Effector memory CD8-positive, alpha-beta T cell (primary cell): ENCODE measurements at places on chromosomes 13 and 19.

GRCh38 chr13:45231722-45232121 lies 30.9 kb upstream of the KCTD4 start:
- no peak for DNase-seq

GRCh38 chr13:32041429-32041828 lies 9.9 kb downstream of the FRY start:
- no peak for DNase-seq

- DNase-seq = no peak
Observed at GRCh38 chr13:75432811-75433244, 49.1 kb downstream of the TBC1D4 start.

DNA sequence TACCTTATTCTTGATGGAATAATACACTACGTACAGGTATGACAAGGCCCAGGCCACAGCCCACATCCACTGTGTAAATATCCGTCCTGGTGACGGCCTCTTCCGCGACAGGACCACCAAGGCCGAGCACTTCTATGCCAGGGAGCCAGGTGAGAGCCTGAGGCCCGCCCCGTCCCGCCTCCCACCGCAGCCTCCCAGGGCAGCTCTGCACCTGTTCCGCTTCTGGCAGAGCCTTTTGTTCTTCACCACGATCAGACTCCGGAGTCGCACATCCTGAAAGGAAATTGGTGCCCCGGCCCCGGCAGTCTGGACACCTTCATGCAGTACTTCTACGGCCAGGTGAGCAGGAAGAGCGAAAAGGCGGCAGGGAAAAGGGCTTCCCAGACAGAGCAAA lies 10.6 kb upstream of the ZNF358 start:
- no peak for DNase-seq

DNA sequence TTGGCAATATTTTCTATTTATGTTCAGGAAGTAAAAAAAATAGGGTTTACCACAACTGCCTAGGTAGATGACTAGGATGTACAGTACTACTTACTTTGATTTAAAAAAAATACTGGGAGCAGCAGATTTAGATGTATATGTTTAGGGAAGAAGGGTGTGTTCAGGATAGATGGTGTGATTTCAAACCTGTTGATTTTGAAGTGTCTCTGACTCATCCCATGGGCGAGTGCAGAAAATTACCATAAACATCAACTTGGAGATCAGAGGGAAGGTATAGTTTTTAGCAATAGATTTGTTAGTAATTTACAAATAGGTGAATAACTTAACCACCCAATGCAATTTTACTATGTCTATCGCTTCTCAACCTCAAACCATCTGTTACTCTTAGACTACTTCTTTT lies 214.8 kb downstream of the NDFIP2 start:
- no peak for DNase-seq

DNA sequence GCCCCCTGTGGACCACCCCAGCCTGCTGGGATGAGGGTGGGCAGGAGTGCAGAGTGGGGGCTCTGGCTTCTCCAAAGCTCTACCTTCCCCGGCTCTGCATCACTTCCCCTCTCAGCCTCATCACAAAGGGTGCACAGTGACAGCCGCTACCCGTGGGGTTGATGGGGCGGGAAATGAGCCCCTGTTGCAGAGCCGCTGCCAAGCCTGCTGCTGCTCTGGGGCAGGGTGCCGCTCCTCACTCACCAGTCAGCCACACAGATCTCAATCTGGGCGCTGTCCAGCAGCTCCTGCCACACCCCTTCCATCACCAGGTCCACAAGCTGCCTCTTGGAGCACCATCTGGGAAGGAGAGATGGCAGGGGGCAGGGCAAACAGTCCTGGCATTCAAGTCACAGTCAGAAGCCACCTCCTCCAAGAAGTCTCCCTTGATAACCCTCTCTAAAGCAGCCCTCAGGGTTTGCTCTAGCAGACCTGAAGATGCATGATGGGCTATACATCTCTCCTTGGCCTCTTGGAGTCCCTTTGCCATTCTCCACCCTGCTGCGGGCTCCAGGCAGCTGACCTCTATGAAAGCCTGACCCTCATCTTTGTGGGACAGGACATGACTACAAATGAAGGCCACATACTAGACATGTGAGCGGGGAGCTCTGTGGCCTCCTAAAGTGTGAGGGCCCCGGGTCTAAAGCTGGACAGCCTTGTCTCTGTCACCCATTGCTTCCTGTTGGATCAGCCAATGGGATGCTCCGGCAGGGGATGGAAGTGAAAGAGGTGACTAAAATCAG lies 15.7 kb downstream of the MRPS12 start:
- no peak for DNase-seq

DNA sequence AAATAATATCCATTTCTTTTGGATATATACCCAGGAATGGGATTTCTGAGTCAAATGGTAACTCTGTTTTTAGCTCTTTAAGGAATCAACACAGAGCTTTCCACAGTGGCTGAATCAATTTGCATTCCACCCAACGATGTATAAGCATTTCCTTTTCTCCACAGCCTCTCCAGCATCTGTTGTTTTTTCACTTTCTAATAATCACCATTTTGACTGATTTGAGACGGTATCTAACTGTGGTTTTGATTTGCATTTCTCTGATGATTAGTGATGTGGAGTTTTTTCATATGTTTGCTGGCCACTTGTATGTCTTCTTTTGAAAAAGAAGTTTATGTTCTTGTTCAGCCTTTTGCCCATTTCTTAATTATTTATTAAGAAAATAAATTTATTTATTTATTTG lies 352.2 kb upstream of the OBI1 start:
- no peak for DNase-seq
